ENCODE measurements at places on chromosomes 7 and 10. TPM values are rescaled to one million over a fixed set of nuclear protein-coding genes. Genes with fewer than 3 reads are reported as not detected.

GRCh38 chr7:65475040-65475726 lies 101.5 kb downstream of the ZNF92 start:
- no peaks in the 10 kb centered on the region for H3K27me3 ChIP-seq
- no peaks in the 10 kb centered on the region for H3K36me3 ChIP-seq
- no peak overlapping the region for H3K4me3 ChIP-seq
- no peaks in the 10 kb centered on the region for H3K4me1 ChIP-seq
- no peak overlapping the region for H3K27ac ChIP-seq

DNA sequence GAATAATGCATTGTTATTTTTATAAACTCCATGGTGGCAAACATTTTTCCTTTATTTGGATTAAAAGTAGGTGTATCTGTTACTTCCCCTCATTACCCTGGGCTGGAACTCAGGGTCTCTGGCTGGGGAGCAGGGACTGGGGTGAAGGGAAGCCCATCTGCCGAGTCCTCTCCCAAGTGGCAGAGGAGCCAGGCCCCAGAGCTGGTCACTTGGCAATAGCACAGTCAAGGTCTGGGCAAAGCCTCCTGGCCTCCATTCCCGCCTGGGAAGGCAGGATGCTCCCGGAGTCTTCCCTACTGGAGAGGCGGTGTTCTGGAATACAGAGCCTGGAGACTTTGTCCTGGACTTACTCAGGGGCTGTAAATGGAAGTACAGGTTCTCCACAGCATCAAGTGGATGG lies 76.2 kb downstream of the CDH23 start:
- H3K4me1 ChIP-seq: no peaks in the 10 kb centered on the region
- H3K4me3 ChIP-seq: no peak overlapping the region
- no peak overlapping the region for H3K27ac ChIP-seq
- DNase-seq: no peak

DNA sequence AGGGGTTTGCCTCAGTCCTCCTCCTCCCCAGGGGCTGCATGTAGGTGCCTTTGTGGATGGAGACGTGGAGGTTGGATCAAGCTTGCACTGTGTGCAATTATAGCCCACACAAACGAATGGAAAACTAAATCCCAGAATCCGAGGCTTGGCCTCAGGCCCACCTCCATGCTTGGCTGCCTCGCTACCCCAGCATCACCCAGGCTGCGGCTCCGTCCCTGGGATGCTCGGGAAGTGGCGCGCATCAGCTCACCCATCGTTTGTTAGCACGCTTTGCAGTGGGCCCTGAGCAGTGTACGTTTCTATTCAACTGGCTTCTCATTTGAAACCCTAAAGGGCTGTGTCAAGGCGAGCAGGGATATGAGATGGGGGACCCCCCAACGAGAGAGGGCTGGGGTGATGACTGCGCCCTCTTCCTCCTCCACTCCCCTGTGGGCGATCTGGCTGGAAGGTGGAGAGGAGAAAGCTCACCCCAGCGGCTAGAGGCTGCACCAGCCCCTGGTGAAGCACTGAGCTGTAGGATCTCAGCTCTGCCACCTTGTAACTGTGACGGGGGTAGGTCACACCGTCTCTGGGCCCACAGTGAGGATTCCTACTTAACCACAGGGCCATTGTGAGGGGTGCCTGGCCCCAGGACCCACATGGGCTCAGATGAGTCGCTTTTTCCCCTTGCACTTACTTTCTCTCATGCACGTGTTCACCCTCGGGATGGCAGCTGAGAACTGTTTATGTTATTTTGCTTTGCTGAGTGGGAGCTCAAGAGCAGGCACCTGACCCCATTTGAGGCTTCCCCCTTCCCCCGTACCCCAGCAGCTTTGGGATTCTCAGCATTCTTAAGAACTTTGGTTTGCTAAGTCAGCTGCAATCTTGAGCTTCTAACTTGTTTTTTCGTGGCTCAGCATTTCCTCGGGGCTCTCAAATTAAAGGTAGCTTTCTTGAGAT lies 12.7 kb upstream of the BTBD16 start:
- H3K36me3 ChIP-seq: no peaks in the 10 kb centered on the region
- DNase-seq: no peak
- no peak overlapping the region for H3K4me3 ChIP-seq
- H3K27ac ChIP-seq: no peak overlapping the region

GRCh38 chr10:31399171-31399570 lies 80.2 kb downstream of the ZEB1 start:
- no peaks in the 10 kb centered on the region for H3K4me1 ChIP-seq
- no peak overlapping the region for H3K4me3 ChIP-seq
- peaks cover 10% of the 10 kb centered on the region for H3K36me3 ChIP-seq
- H3K27me3 ChIP-seq: no peaks in the 10 kb centered on the region
- DNase-seq: no peak
- no peak overlapping the region for H3K27ac ChIP-seq

GRCh38 chr7:31478721-31479120 lies 35.2 kb upstream of the ITPRID1 start:
- H3K27ac ChIP-seq: no peak overlapping the region
- H3K4me1 ChIP-seq: no peaks in the 10 kb centered on the region
- DNase-seq: no peak
- H3K27me3 ChIP-seq: no peaks in the 10 kb centered on the region
- H3K4me3 ChIP-seq: no peak overlapping the region

- no peaks in the 10 kb centered on the region for H3K36me3 ChIP-seq
- H3K27ac ChIP-seq: no peak overlapping the region
- H3K4me1 ChIP-seq: no peaks in the 10 kb centered on the region
- no peak for DNase-seq
- no peaks in the 10 kb centered on the region for H3K27me3 ChIP-seq
- no peak overlapping the region for H3K4me3 ChIP-seq
Measured at GRCh38 chr7:31788445-31788844, 101.4 kb downstream of the PPP1R17 start.

DNA sequence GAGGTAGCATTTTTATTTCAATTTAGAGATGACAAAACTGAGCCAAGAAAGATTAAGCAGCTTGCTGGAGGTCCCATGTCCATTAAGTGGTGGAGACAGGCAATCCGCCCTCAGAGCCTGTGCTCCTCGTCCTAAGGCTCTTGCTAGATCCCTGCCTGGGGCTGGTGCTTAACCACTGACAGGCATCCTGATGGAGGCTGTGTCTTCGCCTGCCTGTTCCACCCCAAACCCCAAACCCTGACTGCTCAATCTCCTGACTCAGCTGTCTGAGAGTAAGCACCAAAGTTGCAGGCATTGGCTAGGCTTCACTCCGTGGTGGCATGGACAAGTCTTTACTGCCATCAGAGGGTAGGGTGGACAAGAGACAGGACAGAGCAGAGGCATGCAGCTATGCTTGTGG lies 209.4 kb downstream of the POU6F2 start:
- H3K4me3 ChIP-seq: no peak overlapping the region
- H3K36me3 ChIP-seq: no peaks in the 10 kb centered on the region
- no peaks in the 10 kb centered on the region for H3K27me3 ChIP-seq
- H3K4me1 ChIP-seq: no peaks in the 10 kb centered on the region
- DNase-seq: no peak

- no peak overlapping the region for H3K4me3 ChIP-seq
- DNase-seq: no peak
- no peaks in the 10 kb centered on the region for H3K36me3 ChIP-seq
- H3K27ac ChIP-seq: no peak overlapping the region
- H3K4me1 ChIP-seq: no peaks in the 10 kb centered on the region
Measured at GRCh38 chr10:14705548-14706230, 69.0 kb downstream of the FAM107B start.

GRCh38 chr10:67033878-67034277 lies 108.0 kb downstream of the LRRTM3 start:
- no peaks in the 10 kb centered on the region for H3K36me3 ChIP-seq
- no peak overlapping the region for H3K27ac ChIP-seq
- no peaks in the 10 kb centered on the region for H3K4me1 ChIP-seq

- peak overlapping the region; percentile 66 for H3K27ac ChIP-seq
- peaks cover 20% of the 10 kb centered on the region for H3K4me1 ChIP-seq
- H3K27me3 ChIP-seq: no peaks in the 10 kb centered on the region
- no peak for DNase-seq
- H3K4me3 ChIP-seq: no peak overlapping the region
Measured at GRCh38 chr7:80498481-80499349, 13.1 kb downstream of the GNAT3 start.

DNA sequence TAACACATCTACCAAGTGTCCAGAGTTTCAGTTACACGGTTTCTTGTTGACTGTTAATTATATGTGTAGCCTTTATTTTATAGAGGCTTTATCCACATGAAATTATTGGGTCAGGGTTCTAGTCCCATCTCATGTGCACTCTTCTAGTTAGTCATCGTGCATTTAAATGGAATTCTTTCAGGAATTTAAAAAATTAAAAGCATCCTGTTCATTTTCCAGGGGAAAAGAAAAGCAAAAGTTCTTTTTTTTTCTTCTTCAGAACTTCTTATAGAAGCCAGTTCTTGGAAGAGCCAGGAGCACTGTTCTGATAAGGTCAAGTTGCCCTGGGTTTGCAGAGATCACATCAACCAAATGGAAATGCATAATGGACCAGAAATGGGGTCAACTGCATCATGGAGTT lies 324.7 kb downstream of the INHBA start:
- no peak overlapping the region for H3K27ac ChIP-seq
- H3K4me3 ChIP-seq: no peak overlapping the region
- DNase-seq: no peak

DNA sequence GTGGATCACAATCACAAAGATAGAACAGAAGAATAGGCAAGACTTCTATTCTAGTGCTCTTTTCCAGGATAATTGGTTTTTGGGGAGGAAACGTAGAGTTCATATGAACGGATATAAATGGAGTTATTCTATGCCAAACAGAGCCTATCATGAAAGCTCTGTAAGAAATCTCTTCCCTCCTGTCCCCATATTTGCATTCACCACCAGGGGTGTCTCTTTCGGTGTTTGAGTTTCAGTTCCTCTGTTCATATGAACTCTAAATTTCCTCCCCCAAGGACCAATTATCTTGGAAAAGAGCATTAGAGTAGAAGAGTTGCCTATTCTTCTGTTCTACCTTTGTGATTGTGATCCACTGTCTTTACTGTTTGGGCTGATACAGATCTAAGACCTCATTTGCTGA lies 48.3 kb upstream of the CDC14C start:
- H3K27ac ChIP-seq: no peak overlapping the region
- no peaks in the 10 kb centered on the region for H3K27me3 ChIP-seq
- no peaks in the 10 kb centered on the region for H3K4me1 ChIP-seq
- H3K36me3 ChIP-seq: no peaks in the 10 kb centered on the region

DNA sequence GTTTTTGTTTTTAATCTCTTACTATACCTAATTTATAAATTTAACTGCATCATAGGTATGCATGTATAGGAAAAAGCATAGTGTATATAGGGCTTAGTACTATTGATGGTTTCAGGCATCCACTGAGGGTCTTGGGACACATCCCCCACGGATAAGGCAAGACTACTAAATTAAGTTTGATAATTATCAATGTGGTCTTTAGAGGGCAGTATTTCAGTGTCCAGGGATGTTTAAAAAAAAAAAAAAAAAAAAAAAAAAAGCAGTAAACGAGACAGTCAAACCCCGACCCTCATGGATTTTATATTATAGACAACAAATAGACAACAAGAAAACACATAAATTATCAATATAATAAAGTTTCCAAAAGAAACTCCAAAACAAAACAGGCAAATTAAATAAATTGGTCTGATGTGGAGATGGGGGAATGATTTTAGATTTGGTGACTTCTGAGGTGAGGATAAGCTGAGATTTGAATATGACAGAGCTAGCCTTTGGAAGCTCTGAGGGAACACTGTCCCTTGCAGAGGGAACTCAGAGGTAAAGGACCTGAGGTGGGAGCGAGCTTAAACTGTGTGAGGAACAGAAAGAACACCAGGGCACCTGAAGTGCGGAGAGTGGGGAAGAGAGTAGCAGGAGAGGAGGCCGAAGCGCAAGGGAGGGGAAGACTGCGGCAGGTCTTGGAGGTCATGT lies 14.8 kb downstream of the ACSM6 start:
- no peak overlapping the region for H3K27ac ChIP-seq
- no peaks in the 10 kb centered on the region for H3K27me3 ChIP-seq
- no peak overlapping the region for H3K4me3 ChIP-seq

GRCh38 chr10:131315344-131315743 lies 3.8 kb upstream of the TCERG1L start:
- no peaks in the 10 kb centered on the region for H3K4me1 ChIP-seq
- no peak for DNase-seq
- H3K27ac ChIP-seq: no peak overlapping the region
- no peak overlapping the region for H3K4me3 ChIP-seq

DNA sequence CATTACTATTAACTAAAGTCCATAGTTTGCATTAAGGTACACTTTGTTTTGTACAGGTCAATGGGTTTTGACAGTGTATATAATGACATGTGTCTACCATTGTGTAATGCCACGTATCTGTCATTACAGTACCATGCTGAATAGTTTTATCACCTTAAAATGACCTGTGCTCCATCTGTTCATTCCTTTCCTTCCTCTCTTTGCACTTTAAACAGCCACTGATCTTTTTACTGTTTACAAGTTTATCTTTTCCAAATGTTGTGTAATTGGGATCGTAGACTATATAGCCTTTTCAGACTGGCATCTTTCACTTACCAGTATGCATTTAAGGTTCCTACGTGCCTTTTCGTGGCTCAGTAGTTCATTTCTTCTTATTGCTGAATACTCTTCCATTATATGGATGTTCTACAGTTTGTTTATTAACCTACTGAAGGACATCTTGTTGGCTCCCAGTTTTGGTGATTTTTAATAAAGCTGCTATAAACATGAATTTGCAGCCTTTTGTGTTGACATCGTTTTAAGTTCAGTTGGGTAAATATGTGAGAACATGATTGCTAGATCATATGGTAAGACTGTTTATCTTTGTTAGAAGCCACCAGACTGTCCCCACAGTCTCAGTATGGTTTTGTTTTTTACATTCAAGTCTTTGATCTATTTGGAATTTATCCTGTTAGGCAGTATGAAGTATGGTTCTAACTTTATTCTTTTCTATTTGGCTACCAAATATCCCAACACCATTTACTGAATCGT lies 24.7 kb downstream of the STAM start:
- no peak for DNase-seq
- no peak overlapping the region for H3K4me3 ChIP-seq
- H3K4me1 ChIP-seq: peaks cover 58% of the 10 kb centered on the region
- no peaks in the 10 kb centered on the region for H3K27me3 ChIP-seq
- H3K27ac ChIP-seq: no peak overlapping the region

GRCh38 chr7:140093375-140093774 lies 30.6 kb upstream of the PARP12 start:
- DNase-seq: no peak
- no peak overlapping the region for H3K4me3 ChIP-seq
- no peaks in the 10 kb centered on the region for H3K36me3 ChIP-seq
- H3K27ac ChIP-seq: no peak overlapping the region
- H3K4me1 ChIP-seq: no peaks in the 10 kb centered on the region

GRCh38 chr10:3785851-3786271 lies 852 bp upstream of the KLF6 start:
- H3K36me3 ChIP-seq: peaks cover 43% of the 10 kb centered on the region
- H3K27ac ChIP-seq: peak overlapping the region; percentile 100
- peaks cover 35% of the 10 kb centered on the region for H3K4me1 ChIP-seq
- H3K4me3 ChIP-seq: peak overlapping the region; percentile 96
- H3K27me3 ChIP-seq: no peaks in the 10 kb centered on the region

The NAT16 gene
- not detected for total RNA-seq

The GPR158 gene
- not detected for total RNA-seq

The HOXA3 gene
- total RNA-seq: 1.8 TPM

The ZNF804B gene
- total RNA-seq: not detected

Data from SJSA1 (cell line).